Upper lobe of left lung (tissue), 6 donors: ENCODE measurements at places on chromosomes 4 and X. TPM values are rescaled to one million over a fixed set of nuclear protein-coding genes. Genes with fewer than 3 reads are reported as not detected.

Gene OFD1
- 19.2 TPM for total RNA-seq

Gene PAGE4
- total RNA-seq, result not detected

Gene RASGEF1B
- total RNA-seq, result 54.1 TPM

Gene RS1
- total RNA-seq, result 5.5 TPM

Gene SOX3
- not detected for total RNA-seq

Gene OTUD6A
- not detected for total RNA-seq

Gene GAGE13
- not detected for total RNA-seq

Gene CFP
- 9.1 TPM for total RNA-seq

Gene BCLAF3
- 11.4 TPM for total RNA-seq

Gene HTR2C
- total RNA-seq, result not detected

GRCh38 chr4:38728631-38729141, 54.1 kb downstream of the TLR10 start:
- peak; percentile 85 for DNase-seq

DNA sequence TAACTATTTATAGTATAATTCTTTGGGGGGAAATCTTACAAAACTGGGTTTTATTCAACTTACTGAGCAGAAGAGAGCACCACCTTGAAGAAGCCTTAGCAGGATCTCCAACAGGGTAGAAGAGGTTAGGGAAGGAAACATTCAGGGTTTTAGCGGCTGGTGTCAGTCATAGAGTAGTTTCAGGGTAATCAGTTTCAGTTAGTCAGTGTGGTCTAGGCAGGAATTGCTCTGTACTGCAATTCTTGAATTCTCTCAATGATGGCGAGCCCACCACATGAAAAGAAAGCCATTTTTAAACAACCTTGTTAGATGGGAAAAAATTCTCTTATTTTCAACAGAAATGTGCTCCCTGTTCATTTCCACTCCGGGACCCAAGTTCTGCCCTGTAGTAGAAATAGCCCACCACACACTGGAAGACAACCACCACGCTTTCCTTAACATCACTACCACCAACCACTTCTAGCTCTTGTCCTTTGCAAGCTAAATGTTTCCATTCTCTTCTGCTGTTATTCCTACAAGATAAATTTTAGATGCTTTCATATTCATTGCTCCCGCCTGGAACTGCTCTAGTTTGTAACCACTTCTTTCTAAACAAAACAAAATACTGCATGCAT, 25.9 kb downstream of the COL25A1 start:
- DNase-seq, result no peak

GRCh38 chrX:134645936-134646543, 12.2 kb downstream of the PLAC1 start:
- no peak for DNase-seq

DNA sequence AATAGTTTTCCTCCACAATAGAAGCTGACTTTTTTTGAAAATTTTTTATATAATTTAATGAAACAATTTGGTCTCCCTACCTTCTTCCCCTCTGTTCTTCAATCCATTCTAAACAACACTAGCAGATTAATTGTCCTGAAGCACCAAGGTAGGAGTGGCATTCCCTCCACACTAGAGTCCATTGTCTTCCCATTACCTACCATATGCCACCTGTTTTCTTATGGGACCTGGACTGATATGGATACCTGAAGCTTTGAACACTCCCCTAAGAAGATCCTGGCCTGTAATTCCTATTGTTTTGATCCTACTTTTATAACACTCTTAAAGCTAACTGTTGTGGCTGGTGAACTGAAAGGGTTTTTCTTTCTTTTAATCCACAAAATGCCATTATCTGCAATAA, 92.0 kb downstream of the APBB2 start:
- no peak for DNase-seq

DNA sequence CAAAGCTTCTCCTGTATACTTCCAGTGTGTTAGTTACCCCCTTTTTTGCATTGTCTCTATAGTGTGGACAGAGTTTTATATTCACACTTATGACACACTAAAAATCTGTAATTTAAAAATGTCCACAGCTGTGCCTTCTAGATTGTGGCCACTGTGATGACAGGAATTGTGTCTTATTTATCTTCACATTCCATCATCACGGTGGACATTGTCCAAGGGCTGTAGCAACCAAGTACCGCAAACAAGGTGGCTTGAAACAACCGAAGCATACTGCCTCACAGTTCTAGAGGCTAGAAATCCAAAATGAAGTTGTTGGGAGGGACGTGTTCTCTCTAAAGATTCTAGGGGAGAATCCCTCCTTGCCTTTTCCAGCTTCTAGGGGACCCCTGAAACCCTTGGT, 32.3 kb downstream of the CHRNA9 start:
- no peak for DNase-seq

DNA sequence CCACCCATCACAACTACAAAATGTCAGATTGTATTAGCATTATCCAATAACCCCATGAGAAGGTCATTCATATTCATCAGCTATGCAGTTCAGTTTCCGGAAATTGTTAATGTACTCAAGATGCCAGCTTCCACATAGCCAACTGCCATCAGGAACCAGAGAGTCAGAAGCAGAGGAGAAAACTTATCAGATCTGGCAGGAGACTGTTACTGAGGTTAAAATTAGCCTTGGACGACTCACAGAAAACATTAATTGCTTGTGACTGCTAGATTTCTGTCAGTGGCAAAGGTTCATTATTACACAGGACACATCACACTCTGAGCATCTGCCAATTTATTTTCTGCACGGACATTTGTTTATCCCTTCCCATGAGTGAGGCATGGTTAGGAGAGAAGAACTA, 352.8 kb downstream of the DHRSX start:
- no peak for DNase-seq

DNA sequence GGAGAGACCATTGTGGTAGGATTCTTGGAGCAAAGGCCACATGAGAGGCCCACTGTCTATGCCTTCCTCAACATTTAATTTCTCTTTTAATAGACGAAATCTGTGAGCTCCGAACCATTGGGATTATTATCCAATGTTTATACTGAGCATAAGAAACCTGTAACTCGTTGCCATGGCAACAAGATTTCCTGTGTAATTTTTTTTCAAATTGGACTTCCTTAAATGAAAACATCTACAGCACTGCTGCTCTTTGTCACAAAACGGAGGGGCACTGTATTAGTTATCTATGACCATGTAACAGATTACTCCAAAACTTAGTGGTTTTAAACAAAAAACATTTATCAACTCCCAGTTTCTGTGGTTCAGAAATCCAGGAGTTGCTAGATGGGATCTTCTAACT, 38.7 kb downstream of the PPP1R2C start:
- no peak for DNase-seq

GRCh38 chr4:168995537-168996295, 14.3 kb downstream of the CBR4 start:
- no peak for DNase-seq

GRCh38 chr4:111475001-111475400, 670.3 kb upstream of the FAM241A start:
- DNase-seq, result no peak

DNA sequence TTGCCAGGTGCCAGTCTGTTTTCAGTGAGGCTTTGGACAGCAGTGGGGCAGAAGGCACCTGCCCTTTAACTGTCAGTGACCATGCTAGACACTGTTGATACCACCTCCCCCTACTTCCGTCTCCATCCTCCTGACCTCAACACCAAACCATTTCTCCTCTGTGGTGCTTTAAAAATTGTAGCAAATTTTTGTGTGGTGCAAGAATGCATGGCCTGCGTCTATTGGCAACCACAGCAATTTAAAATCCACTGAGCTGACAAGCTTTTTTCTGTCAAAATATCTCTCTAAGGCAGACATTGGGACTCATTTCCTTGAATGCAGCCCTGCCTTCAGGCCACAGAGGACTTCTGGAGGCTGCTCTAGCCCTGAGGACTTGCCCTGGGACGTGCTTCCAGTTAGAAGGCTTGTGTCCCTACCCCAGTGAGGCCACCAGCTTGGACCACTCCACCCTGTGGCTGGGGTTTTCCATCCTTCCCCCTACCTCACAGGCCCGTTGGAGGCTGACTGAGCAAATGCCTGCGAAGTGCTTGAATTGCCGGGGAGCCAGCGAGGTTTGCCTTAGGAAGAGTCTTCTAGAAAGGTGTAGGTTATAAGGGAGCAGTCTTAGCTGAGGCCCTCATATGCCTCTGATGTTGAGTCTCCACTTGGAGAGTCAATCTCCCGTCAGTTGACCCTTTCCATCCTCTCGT, 6.9 kb downstream of the PRRG3 start:
- DNase-seq, result no peak

DNA sequence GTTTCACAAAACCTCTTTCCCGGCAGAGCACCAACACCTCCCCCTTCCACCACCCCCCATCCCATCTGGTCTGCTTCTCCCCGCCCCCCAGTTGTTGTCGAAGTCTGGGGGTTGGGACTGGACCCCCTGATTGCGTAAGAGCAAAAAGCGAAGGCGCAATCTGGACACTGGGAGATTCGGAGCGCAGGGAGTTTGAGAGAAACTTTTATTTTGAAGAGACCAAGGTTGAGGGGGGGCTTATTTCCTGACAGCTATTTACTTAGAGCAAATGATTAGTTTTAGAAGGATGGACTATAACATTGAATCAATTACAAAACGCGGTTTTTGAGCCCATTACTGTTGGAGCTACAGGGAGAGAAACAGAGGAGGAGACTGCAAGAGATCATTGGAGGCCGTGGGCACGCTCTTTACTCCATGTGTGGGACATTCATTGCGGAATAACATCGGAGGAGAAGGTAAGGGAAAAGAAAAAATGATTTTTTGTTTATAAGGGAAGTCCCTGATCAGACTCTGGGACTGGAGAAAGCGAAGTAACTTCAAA, at the start of gene PDGFRA:
Gene PDGFRA (plus strand): TSS at position 333 of the 541 bp plus-strand sequence. CDS start 29,476 bp downstream, outside the sequence.
- no peak for DNase-seq

GRCh38 chr4:25993395-25994185, 79.6 kb downstream of the SMIM20 start:
- no peak for DNase-seq

DNA sequence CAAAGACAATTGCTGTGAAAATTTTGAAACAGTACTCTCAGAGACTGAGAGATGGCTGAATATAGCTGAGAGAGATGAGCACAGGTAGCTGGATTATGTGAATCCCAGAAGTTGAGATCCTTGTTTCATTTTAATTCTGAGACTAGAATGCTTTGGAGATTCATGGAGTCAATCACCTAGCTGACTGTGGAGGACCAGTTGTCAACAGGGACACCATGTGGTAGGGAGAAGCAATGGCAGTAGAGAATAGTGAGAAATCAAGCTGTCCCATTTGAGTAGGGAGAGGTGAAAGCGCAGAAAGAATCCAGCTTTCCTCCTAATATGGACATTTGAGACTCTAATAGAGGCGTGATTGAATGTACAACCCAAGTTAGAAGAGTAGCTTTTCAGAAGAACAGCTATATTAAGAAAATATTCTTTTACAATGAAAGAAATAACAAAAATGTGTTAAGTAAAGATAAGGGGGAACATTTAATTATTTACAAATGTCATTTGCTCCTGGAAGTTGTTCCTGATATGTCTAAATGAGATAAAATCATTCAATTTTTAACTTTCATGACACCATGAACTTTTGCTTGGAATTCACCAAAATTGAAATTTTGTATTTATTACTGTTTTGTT, 30.3 kb upstream of the GLRB start:
- DNase-seq, result peak; percentile 33

GRCh38 chr4:113825272-113825671, 63.7 kb upstream of the CAMK2D start:
- DNase-seq, result no peak

GRCh38 chr4:27001398-27002164, 140.9 kb downstream of the STIM2 start:
- DNase-seq, result no peak

DNA sequence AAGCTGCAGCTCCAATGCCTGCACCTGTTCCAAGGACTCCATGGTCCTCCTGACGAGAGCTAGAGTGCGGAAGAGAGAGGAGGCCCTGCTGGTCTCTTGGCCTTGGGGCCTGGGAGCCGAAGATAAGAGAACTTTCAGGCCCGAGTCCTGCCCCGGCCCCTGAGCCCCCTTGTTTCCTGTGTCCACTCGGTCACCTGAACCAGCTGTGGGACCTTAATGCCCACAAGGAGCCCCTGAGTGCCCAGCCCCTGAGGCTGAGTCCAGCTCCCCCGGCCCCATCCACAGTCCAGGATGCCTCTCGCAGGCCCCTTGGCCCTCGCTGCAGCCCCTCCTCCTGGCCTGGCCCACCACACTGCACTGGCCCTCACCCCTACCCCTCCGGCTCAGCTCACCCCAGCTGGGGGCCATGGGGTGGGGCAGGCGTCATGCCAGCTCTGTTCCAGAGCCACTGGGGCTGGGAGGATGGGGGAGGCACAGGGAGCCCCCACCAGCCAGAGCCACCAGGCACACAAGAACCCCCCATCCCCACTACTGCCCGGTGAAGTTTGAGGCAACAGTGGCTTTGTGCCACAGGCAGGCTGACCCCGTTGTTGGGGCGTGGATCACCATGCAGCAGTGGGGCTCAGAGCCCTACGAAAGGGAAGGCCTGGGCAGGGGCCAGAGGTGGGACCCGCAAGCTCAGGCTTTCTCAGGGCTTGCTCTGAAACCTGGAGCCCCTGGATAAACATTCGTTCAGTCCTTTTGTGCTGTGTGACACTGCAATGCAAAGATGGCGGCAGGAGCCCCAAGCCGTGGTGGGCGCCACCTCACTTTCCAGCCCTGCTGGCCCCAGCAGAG, 14.1 kb downstream of the NAT8L start:
- no peak for DNase-seq

- no peak for DNase-seq
Measured at GRCh38 chr4:25753239-25753638, 97.6 kb downstream of the SLC34A2 start.

GRCh38 chrX:29746326-29746725, 469.0 kb upstream of the MAGEB2 start:
- DNase-seq, result no peak

GRCh38 chrX:17546356-17546755, 171.4 kb downstream of the NHS start:
- no peak for DNase-seq

DNA sequence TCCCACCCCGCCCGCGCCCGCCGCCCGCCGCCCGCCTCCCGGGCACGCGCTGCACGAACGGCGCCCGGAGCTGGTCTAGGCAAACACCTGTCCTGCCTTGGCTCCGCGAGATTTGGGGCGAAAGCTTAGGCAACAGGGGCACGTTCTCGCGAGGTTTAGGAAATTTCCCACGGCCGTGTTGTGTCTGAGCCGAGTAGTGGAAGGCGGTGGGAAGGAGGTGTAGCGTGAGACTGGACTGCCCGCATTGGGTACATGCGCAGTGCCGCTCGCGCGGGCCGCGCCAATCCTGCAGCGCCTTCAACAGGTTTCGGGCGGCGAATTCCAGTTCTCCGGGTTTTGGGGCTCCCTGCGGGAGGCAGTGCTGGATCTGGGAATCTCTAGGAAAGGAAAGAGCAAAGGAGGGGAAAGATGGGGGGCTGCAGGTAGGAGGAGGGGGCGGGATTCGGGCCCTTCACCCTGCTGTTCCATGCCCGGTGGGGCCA, 1.3 kb upstream of the RBPJ start:
- DNase-seq, result peak; percentile 97

DNA sequence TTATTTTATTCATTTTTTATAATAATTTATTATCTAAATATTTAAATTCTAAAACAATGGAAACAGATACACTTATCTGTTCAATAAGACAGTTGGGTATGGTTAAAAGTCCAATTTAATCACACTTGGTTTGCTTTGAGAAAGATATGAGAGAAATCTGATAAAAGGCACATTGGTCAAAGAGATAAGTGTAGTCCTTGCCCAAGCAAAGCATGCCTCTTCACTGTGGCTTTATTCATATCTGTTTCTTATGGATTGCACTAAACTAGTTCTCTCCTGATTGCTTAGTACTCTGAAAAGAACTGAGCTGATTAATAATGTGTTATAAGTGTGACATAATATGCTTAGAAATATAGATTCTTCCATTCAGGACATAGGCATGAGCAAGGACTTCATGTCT, 39.8 kb downstream of the CXCL1 start:
- no peak for DNase-seq

- no peak for DNase-seq
Measured at GRCh38 chr4:180947425-180947824, 1295.8 kb upstream of the TENM3 start.

GRCh38 chrX:104913348-104913747, 307.1 kb downstream of the TEX13A start:
- no peak for DNase-seq
